Fibroblast of mammary gland (primary cell): ENCODE measurements at places on chromosomes 16 and 17.

DNA sequence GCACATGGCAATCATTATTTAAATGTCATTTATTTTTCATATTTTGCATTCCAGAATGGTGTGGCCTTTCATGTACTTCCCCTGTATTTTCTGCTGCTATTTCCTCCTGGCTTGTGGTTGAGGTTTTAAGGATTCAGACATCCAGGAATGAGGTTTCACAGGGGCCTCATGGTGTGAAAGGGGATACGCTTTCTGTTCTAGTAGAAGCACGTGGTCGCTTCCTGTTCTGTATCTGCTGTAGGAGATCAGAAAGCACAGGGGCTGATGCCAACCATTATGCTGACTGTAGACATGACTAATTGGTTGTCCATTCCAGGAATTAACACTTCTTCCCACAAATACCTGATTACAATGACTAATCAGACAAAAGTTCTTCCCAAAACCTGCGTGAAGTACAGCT lies 405.9 kb downstream of the SHISA9 start:
- DNase-seq = peak; percentile 89

GRCh38 chr17:4043862-4044261 lies 79.6 kb upstream of the ATP2A3 start:
- no peak for DNase-seq

- DNase-seq = no peak
Measured at GRCh38 chr17:76830987-76831715, 37.1 kb upstream of the MGAT5B start.

GRCh38 chr16:48963306-48963705 lies 318.3 kb downstream of the CBLN1 start:
- peak; percentile 83 for DNase-seq

DNA sequence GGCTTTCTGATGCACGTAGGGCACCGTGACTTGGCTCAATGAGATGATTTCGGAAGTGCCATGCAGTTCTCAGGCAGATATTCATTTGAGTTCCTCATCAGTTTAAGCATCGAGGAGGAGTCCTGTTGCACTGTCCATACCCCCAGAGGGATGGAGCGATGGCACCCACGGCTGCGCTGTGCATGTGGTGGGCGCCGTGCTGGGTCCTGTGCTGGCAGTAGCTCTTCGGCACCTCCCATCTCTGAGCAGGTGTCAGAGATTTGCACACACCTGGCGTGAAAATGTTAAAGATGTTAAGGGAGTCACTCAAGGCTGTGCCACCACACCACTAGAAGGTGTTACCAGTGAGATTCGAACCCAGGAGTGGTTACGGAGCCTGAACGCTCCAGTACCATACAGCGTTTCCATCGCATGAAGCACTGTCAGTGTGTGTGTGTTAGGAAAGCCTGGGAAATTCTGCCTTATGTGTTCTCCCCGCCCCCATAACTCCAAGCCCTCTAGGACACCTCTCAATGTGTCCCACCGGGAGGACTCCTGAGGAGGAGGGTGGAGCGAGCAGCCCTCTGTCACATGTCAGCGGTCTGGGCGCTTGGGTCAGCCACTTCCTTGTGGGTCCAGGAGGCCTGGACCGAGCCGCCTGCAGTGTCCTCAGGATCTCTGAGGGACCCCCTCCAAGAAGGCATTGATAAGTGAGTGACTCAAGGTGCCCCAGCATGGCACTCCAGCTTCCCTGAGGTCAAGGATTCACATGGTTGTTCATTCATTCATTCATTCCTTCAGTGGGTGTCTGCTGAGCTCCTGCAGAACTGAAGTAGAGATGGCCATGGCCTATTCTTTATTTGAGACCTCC lies 3.8 kb downstream of the MRC2 start:
- DNase-seq = no peak
